ENCODE measurements at places on chromosomes 7 and 10. TPM values are rescaled to one million over a fixed set of nuclear protein-coding genes. Genes with fewer than 3 reads are reported as not detected.

DNA sequence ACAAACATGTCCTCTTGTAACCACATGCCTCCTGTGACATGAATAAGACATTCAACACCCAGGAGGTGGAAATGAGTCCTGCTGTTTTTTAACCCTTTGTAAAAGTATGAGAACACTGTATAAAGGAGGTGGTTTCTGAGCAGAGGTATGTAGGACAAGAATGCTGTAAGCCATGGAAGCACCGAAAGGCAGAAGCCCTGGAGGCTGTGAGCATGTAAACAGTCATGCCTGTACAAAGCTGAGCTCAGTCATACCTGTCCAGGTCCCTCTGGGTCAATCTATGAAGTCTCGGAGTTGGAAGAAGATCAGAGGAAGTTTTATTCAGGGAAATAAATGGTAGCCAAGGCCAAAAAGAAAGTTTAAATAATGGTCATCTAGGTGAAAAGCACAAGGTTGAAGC is 34.7 kb upstream of the XPNPEP1 start:
- H3K4me1 ChIP-seq = peaks cover 4% of the 10 kb centered on the region
- H3K27ac ChIP-seq = no peak overlapping the region
- DNase-seq = no peak
- no peak overlapping the region for H3K4me3 ChIP-seq

GRCh38 chr10:88244781-88245625 is 338.1 kb downstream of the RNLS start:
- H3K27ac ChIP-seq = peak overlapping the region; percentile 54
- no peaks in the 10 kb centered on the region for H3K27me3 ChIP-seq
- DNase-seq = no peak
- H3K36me3 ChIP-seq = no peaks in the 10 kb centered on the region
- peaks cover 31% of the 10 kb centered on the region for H3K4me1 ChIP-seq

GRCh38 chr7:48389977-48390376 is 218.7 kb downstream of the ABCA13 start:
- no peak overlapping the region for H3K27ac ChIP-seq
- no peak overlapping the region for H3K4me3 ChIP-seq
- H3K4me1 ChIP-seq = peaks cover 15% of the 10 kb centered on the region
- no peaks in the 10 kb centered on the region for H3K27me3 ChIP-seq

- no peak overlapping the region for H3K4me3 ChIP-seq
- H3K27ac ChIP-seq = no peak overlapping the region
- no peaks in the 10 kb centered on the region for H3K27me3 ChIP-seq
- DNase-seq = no peak
- H3K36me3 ChIP-seq = no peaks in the 10 kb centered on the region
Measured at GRCh38 chr10:33703501-33704213, 369.2 kb upstream of the NRP1 start.

- H3K4me1 ChIP-seq = peaks cover under 1% of the 10 kb centered on the region
- H3K27ac ChIP-seq = no peak overlapping the region
- no peaks in the 10 kb centered on the region for H3K36me3 ChIP-seq
- H3K27me3 ChIP-seq = no peaks in the 10 kb centered on the region
- no peak overlapping the region for H3K4me3 ChIP-seq
Measured at GRCh38 chr10:47008769-47009168, 97.5 kb downstream of the PTPN20 start.

The DNAJC30 gene
- 10.5 TPM for total RNA-seq

The RAPGEF5 gene
- 85.1 TPM for total RNA-seq

GRCh38 chr7:127391591-127392181 is 822 bp downstream of the ZNF800 start:
- peaks cover 44% of the 10 kb centered on the region for H3K4me1 ChIP-seq
- H3K36me3 ChIP-seq = peaks cover 21% of the 10 kb centered on the region
- H3K4me3 ChIP-seq = peak overlapping the region; percentile 98
- DNase-seq = no peak

- H3K27me3 ChIP-seq = no peaks in the 10 kb centered on the region
- no peak overlapping the region for H3K4me3 ChIP-seq
- H3K27ac ChIP-seq = peak overlapping the region; percentile 66
Measured at GRCh38 chr10:70508912-70509756, 30.6 kb downstream of the PALD1 start.

The NFKB2 gene
- total RNA-seq = 30.9 TPM

DNA sequence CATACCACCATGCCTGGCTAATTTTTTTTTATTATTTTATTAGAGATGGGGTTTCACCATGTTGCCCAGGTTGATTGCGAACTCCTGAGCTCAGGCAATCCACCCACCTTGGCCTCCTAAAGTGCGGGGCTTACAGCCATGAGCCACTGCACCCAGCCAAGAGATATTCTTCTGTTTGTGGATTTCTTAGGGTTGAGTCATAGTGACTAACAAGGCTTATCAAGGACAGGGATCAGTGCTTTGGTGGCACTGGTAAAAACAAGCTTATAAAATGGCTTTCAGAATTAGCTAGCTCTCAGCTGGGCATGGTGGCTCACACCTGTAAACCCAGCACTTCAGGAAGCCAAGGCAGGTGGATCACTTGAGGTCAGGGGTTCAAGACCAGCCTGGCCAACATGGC is 122.4 kb downstream of the ZNF248 start:
- no peaks in the 10 kb centered on the region for H3K27me3 ChIP-seq
- no peaks in the 10 kb centered on the region for H3K36me3 ChIP-seq
- no peak overlapping the region for H3K4me3 ChIP-seq
- no peak overlapping the region for H3K27ac ChIP-seq
- no peak for DNase-seq
- no peaks in the 10 kb centered on the region for H3K4me1 ChIP-seq

The LRRC18 gene
- total RNA-seq = 3.3 TPM

The XPNPEP1 gene
- total RNA-seq = 52.1 TPM

The CRYGN gene
- total RNA-seq = not detected

The FAM3C gene
- 35.3 TPM for total RNA-seq

The HOXA11 gene
- not detected for total RNA-seq

The EBF3 gene
- 0.53 TPM for total RNA-seq

The MYO1G gene
- 36.3 TPM for total RNA-seq

Data from lower lobe of right lung (tissue), 2 donors.